ENCODE measurements at places on chromosomes 4 and X.

DNA sequence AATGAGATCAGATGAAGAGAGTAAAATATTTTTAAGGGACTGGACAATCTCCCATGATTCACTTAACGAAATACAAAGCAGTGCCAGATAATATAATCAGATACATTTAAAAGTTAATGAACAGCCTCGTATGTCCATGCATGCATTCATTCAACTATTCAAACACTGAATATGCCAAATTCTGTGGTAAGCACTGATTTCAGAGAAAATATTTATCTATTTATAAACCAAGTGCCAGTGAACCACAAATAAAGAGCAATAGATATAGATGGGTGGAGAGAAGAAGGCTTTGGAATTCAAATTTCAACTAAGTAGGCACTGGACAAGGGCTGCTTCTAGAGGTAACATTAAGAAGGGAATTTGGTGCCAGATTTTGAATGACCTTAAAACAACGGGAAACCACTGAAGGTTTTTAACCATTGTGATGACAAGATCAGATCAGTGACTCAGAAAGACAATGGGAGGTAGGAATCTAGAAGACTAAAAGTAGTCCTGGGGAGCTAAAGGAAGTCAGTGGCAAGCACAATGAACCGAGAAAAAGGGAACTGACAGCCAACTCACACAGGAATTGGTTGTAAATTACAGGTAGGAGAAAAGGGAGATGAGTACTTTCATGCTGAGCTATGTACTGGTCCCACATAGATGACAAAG is 14.2 kb downstream of the ELOVL6 start:
- peak; percentile 23 for DNase-seq

DNA sequence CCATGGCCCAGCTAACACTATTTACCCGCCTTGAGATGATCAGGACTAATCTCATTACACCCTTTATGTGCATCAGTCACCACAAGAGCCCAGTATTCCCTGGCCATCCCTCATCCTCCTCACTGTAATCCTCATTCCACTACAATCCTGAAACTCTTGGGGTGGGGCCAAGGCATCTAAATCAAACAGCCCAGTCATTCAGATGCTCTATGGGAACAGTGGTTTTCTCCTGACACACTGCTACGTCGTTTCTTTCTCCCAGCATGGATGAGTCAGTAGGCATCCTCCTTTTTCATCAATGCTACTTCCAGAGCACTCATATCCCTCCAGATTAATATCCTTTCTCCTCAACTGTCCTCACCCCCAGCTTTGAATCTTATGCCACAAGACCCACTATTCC is 5.6 kb downstream of the SDAD1 start:
- peak; percentile 9 for DNase-seq

- no peak for DNase-seq
These were observed 91.2 kb upstream of the SOD3 start for GRCh38 chr4:24704149-24704548.

DNA sequence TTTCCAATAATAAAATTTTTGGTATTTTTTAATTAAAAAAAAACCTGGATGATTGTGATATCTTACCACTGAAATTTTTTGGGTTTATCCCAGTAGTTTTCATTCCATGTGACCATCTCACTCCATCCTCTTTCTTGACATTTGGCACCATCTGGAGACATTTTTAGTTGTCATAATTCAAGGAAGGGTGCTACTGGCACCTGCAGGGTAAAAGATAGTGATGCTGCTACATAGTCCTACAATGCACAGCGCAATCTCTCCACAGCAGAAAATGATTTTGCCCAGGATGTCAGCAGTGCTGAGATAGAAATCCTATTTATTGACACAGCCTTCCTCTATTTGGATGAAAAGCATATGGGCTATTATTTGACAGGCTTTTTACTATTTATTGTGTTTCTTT is 79.3 kb downstream of the RBPJ start:
- no peak for DNase-seq

All from Daoy (cell line).